Endodermal cell (in vitro differentiated cells): ENCODE measurements at places on chromosomes 1 and 21. TPM values are rescaled to one million over a fixed set of nuclear protein-coding genes. Genes with fewer than 3 reads are reported as not detected.
A peak's percentile ranks its signal among the peaks of the same experiment; 100 is the strongest.

DNA sequence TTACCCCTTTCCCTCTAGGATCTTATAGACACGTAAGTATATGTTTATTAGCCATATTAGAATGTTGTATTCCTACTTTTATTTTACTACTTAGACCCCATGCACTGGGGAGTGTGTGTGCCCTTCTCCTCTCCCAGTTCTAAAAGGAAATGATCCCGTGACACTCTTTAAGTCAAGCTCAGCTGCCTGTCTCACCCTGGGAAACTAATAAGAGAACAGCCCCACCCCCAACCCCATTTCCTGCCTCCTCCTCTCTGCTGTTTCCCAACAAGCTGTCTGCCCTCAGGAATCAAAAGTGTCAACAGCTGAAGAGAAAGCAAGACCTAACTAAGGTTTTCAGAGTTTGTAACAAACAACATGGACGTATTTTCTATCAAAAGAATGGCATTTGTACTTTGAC is 92.6 kb upstream of the VAV3 start:
- DNase-seq, result peak; percentile 91

DNA sequence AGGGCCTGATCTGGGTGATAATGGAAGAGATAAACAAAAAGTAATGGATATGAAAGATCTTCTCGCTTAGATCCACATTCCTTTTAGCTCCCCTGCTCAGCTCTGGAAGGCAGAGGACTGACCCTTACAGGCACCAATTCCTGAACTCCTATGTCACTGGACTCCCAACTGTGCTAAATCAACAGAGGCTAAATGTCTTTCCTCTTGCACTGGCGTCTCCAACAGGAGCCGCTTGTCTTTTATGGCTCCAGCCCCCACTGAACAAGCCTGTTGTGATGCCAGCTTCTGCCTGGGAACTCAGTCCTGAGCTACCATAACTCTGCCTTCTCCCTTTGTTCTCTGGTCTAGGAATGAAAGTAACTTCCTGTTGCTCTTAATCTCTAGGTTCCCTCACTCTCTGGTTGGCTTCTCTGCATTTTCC is 142.1 kb upstream of the COL11A1 start:
- DNase-seq, result peak; percentile 84

DYNLT5 gene
- total RNA-seq, result 1.8 to 8.3 TPM (median 6.6 TPM) in 3 replicates

DNA sequence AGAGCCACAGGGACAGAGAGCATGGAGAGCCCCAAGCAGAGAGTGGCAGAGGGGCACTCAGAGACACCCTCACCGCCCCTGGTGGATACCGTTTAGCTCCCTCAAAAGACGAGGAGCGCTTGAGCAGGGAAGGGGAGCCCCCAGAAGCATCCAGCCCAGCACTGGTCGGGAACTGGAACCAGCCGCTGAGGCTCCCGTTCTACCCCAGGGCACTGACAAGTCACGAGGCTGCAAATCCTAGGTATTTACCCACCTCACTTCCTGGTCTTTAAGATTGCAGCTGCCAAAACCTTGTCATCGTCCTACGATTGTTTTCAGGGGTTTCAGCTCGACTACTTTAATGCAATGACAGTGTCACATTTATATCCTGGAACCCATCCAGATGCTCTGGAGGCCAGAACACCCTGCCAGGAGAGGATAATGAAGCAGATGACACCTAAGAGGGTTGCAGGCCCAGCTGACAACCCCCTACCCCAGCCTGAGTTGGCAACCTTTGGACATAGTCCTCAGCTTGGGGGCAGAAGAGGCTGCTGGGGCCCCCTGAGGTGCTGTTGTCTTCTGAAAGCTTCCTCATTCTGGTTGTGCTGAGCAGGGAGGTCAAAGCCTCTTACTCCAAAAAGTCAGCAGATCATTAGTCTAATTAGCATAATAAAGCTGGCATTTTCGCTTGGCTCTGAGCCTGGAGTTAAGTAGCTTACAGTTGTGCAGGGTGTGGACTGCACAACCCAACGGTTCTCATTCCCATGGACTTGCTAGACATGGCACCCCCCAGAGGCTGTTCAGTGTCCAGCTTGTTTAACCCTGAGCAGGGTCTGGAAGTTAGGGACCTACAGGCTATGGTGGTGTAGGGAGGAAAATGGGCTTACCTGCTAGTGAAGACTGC is 20.6 kb upstream of the BACE2 start:
- DNase-seq, result peak; percentile 66

GRCh38 chr1:29658688-29659087 is 422.4 kb downstream of the PTPRU start:
- DNase-seq, result no peak

AK2 gene
- total RNA-seq, result 117 to 277 TPM (median 118 TPM) in 3 replicates

GRCh38 chr1:81128079-81128478 is 672.7 kb upstream of the ADGRL2 start:
- DNase-seq, result no peak

KHDRBS1 gene
- 223 to 240 TPM (median 235 TPM) in 3 replicates for total RNA-seq

DNA sequence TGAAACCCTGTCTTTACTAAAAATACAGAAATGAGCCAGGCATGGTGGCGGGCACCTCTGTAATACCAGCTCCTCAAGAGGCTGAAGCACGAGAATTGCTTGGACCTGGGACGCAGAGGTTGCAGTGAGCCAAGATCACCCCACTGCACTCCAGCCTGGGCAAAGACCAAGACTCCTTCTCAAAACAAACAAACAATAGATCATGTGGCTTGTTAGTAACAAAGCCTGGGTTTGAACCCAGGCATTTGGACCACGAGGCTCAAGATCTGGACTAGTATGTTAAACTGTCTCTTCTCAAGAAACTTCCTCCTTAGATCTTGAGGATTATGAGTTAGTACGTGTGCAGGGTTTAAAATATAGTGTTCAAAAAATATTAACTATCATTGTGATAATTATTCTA is 1.6 kb downstream of the INPP5B start:
- DNase-seq, result no peak

- DNase-seq, result no peak
Observed at GRCh38 chr1:184482136-184482535, 95.3 kb downstream of the C1orf21 start.

CSF3R gene
- 0.99 and 1.5 TPM in 2 replicates for total RNA-seq

ACTL8 gene
- not detected in 3 replicates for total RNA-seq

GRCh38 chr1:237779356-237779755 is 111.4 kb downstream of the ZP4 start:
- DNase-seq, result no peak

MSH4 gene
- 0.34 and 0.46 TPM in 2 replicates for total RNA-seq

- peak; percentile 33 for DNase-seq
Observed at GRCh38 chr1:228404107-228404720, 2.4 kb downstream of the TRIM11 start.

- no peak for DNase-seq
Observed at GRCh38 chr1:61921435-61921834, 179.2 kb downstream of the PATJ start.

RNF207 gene
- total RNA-seq, result 4.8 and 7.7 TPM in 2 replicates

DNA sequence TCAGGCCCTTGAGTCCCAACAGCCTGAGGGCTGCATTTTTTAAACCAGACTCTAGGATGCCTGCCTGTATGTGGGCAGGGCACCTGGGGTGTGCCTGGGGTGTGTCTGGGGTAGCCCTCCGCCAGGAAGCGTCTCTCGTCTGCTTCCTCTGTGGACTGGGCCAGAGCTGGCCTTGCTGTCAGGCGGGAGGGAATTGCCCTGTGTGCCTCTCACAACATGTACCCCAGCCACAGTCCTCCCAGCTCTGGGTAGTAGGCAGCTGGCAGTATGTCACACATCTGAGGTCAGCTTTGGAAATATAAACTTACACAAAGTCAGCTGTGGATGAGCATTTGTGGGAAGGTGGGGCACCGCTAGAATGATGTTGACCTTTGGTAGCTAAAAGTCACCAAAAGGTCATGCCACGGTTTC is 13.0 kb downstream of the TRAF5 start:
- DNase-seq, result no peak

EFNA1 gene
- total RNA-seq, result 5.0 to 23.5 TPM (median 5.1 TPM) in 3 replicates

DNA sequence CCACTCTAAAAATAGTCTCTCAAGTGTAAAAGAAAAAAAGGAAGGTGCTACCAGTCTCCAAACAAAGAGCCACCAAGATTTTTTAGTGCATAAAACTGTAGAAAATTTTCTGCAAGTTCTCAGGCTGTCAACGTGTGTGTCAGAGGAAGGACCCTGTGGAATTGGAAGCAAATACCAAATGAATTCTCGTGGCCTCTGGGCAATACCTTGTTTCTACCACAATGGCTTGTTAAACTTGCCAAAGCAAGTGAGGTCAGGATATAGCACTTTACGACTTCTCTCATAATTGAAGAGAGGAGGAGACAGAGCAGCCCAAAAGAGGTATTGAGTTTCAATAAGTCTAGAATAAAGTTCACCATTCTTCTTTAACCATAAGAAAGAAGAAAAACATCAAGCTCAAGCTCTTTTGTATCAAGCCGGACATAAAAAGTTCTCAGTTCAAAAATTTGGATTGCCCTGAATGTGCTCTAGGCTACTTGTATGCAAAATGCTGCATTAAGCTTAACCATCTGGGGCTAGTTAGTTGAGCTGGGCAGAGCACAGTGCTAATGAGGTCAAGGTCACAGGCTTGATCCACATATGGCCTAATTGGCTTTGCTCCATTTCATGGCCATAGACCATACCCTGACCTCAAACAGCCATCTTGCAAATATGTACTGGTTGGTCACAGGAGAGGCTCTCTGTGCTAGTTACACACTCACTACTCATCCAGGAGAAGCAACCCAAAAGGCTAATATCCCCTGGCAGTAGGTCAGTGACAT is 60.5 kb downstream of the TBX15 start:
- DNase-seq, result no peak

TRABD2B gene
- total RNA-seq, result 23.7 to 24.4 TPM (median 24.4 TPM) in 3 replicates

GRCh38 chr1:226717256-226717909 is 21.7 kb downstream of the ITPKB start:
- no peak for DNase-seq

GRCh38 chr1:219659684-219660083 is 46.8 kb upstream of the ZC3H11B start:
- no peak for DNase-seq

GRCh38 chr1:89547563-89548116 is 23.0 kb downstream of the LRRC8B start:
- no peak for DNase-seq

- no peak for DNase-seq
Observed at GRCh38 chr1:107935396-107936064, 29.4 kb downstream of the VAV3 start.

DNA sequence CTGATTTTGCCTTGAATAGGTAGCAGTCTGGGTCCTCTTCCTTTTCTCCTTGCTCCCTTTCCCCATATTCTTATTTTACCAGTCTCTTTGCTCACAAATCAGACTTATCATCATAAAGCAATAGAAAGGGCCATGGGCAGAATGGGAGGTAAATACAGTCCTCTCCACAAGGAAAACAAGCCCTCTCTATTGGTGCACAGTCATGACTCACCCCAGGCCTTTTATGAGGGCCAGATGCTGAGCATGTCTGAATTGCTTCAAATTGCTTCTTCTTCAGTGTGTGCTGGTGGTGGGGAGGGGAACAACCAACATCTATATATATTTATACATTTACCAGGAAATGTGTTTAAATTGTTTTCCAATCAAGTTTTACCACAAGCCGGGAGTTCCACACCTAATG is 75.2 kb downstream of the GFI1 start:
- DNase-seq, result no peak

DNA sequence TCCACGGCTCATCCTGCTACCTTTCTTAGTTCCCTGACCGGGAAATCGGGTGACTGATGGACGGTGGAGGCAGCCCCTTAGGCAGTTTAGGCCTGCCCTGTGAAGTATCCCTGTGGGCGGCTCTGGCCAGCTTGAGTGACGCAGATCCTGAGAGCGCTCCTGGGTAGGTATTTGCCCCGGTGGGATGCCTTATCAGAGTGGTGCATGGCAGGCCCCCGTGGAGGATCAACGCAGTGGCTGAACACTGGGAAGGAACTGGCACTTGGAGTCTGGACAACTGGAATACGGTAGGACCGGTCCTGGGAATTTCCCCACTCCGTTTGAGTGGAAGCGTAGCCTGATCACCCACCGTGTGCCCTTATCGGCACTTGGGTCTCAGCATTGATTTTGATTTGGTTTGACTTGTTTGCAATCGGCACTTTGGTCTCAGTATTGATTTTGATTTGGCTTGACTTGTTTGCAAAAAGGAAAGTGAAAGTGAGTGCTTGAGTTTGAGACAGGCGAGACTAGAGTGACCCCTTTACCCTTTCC is 15.2 kb downstream of the PLA2G2F start:
- DNase-seq, result no peak

CALML6 gene
- total RNA-seq, result 0.75 and 1.4 TPM in 2 replicates

DNA sequence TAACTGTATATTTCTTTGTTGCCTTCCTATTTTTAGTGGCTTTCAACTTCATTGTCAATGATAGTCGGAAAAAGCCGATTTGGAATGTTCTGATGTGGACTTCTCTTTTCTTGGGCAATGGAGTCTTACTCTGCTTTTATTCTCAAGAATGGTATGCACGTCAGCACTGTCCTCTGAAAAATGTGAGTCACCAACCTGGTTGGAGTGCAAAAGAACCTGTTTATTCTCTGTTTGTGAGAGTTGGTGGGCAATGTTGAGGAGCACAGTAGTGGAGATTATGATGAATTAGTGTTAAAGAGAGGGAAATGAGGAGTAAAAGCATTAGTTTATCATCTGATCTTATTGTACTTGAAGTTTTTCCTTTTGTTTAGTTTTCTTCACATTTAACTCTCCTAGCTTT is 14.5 kb upstream of the AXDND1 start:
- DNase-seq, result no peak

GRCh38 chr21:36692835-36693488 is 6.0 kb upstream of the SIM2 start:
- DNase-seq, result peak; percentile 84

CD1E gene
- not detected in 2 replicates for total RNA-seq

DNA sequence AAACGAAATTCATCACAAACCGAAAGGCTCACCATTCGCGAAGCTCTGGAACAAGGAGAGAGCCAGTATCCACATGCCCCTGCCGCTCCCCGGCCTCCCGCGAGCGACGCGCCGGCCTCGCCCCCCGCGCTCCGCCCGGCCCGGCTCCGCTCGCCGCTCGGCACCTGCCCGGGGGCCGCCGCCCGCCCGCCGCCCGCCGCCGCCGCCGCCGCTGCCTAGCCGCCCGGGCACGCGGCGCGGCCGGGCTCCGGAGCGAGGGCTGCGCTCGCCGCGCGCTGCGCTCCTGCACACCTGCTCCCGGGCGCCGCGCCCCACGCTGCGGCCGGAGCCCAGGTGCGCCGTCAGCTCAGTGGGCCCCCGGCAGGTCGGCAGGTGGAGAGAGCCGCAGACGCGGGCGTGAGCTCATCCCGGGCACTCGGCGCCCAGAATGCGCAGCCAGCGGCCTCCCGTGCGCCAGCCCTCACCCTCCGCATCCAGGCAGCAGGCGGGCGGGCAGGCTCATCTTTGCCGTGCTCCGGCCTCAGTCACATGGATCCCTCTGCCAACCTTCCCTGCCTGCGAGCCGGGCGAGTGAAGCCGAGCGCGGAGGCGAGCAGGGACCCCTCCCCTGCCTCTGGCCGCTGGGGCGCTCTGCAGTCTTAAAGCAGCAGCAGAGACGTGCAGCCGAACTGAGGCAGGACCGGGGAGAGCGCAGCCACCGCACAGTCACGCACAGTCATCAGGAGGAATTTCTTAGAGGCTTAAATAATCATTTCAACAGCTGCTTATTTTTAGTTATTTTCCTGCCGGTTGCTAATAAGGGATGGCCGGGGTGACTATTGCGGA is at the start of gene DSCAM:
Gene DSCAM, minus strand, starts transcription at position 572 of the 825 bp plus-strand sequence. Its CDS starts 497 bp downstream, at position 75.
- peak; percentile 86 for DNase-seq

DNA sequence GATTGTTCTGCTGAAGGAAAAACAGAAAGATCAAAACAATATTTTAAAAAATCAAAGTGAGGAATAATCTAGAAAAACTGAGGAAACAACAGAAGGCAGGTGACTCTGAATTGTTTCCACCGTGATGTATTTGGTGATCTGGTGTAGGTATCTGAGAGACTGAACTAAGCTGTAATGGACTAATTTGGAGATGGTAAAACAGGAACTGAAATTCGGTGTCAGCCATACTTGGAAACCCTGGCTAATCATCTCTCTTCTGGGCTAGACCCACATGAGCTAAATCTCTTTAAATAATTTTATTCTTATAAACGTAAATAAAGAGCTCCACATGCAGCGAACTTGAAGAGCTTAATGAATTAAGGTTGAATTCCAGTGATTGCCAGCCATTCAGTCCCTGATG is 1226.1 kb downstream of the NCAM2 start:
- DNase-seq, result no peak
